ENCODE measurements at places on chromosomes 7 and 10.

GRCh38 chr7:28236560-28236959, 56.0 kb upstream of the JAZF1 start:
- no peak for DNase-seq

GRCh38 chr10:69061305-69062161, 26.4 kb upstream of the SRGN start:
- DNase-seq, result no peak

GRCh38 chr7:11750191-11750590, 81.8 kb downstream of the THSD7A start:
- DNase-seq, result no peak

DNA sequence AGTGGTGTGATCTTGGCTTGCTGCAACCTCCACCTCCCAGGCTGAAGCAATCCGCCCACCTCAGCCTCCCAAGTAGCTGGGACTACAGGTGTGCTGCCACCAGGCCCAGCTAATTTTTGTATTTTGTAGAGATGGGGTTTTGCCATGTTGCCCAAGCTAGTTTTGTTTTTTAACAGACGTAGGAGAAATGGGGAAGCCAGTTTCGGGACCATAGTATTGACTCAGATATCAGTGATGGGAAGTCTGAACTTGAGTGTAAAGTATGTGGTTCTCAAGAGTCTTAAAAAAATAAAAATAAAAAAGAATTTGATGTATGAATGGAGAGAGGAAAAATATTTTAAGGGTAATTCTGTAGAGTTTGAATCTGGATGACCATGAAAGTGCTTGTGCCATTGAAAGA, 34.2 kb downstream of the SP4 start:
- DNase-seq, result no peak

All from mesendoderm (in vitro differentiated cells).